D341Med (cell line): ENCODE measurements at places on chromosomes 12 and 14.

DNA sequence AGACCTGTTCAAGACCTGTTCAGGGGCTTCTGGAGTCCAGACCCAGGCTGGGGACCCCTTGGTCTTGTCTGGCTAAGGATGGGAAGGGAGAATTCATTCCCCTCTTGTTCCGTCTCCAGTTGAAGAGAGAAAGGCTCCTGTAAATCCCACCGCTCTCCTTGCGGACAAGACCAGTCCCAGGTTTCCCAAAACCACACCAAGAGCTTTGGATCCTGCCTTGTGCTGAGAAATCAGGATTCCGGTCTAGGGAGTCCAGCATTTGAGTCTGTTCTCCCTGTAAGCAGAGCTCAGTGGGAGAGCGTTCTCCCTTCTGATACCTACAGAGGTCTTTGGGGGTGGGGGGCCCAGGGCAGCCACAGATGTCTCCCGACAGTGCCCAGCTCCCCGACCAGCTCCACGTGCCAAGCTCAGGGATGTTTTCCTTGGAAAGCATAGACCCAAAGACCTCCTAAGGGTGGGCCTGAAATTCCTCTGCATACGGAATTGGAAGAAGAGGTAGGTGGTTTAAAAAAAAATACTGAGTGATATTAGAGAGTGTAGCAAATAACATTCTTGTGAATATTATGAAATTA is 1.9 kb downstream of the HOXC13 start:
- DNase-seq: no peak

GRCh38 chr12:95368931-95369330 is 105.0 kb upstream of the METAP2 start:
- DNase-seq: no peak

DNA sequence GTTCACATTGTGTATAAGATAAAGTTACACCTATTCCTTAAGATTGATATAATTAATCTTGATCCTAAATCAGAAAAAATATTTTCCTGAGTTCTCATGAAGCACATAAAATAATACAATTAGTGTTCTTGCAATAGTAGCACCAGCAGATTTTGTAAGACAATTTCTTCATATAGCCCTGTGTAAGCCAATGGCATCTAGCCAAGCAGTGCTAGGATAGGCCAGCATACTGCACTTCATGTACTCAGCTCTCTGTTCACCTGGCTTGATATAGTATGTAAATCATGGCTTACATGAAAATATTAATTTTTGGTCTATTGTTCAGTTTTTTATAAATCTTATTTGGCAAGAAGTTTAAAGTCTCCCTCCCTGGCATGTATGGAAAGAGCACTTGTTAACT is 1.9 kb downstream of the KLRF2 start:
- no peak for DNase-seq

DNA sequence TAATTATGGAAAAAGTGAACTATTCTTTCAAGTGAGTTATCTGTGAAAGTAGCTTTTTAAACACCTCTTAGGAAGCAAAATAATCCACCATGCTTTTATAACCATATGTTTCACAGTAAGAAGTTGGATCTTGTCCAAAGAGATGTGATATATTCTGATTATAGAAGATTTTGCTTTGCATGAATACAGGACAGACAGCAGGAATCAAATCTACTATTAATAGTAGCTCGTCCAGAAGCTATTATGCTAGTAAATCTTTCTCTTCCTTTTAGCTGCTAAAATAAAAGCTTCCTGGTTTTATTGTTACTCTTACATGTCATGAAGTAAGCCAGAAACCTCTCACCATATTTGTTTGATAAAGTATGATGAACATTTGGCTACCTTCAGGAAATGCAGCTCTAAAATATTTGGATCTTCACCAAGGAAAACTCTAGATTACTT is 257.0 kb downstream of the IPO8 start:
- no peak for DNase-seq

GRCh38 chr12:55681142-55682077 is 26.3 kb downstream of the ITGA7 start:
- peak; percentile 59 for DNase-seq

DNA sequence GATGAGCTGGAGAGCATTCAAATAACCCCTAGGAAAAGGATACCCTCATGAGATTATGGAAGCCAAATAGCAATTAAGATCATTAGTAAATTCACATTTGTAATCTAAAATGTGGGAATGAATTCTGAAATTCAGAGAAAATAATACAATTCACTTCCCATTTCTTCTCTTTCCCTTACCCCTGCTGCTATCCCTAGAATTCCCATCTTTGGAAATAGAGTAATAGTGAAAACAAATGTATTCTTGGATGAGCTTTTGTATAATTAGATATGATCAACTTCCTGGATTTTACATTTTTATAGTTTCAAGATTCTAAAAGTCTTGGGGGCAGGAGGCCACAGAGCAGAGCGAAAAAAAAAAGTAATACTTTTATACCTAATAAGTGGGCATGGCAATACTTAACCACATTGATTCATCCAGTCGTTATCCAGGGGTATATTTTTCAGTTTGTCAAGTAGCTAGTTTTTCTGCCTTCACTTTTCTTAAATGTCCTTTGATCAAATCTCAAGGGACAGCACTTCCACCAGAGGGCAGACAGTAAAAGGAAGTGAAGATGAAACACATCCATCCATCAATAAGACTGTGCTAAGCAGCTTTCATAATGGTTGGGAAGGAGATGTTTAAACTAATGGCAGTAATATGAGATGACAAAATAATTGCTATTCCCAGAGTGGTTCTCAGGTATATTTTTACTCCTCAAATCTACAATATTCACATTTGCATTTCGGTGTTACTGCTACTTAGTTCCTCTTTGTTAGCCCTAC is 401.3 kb downstream of the DIO2 start:
- no peak for DNase-seq

DNA sequence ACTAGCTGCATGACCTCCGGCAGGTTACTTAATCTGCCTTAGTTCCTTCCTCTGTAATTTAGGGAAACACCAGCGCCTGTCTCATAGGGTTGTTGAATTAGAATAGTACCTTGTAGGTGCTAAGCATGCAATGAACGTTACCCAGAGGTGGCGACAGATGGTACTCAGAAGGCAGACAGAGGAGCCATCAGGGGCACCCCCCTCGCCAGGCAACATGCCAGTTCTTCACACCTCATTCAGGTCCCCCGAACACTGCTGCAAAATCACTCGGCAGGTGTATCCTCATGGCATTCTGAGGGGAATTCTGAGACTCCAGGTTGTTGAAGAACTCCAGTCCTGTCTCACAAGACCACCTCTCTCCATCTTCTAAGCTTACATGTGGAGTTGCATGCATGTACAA is 10.1 kb downstream of the ISM2 start:
- no peak for DNase-seq

DNA sequence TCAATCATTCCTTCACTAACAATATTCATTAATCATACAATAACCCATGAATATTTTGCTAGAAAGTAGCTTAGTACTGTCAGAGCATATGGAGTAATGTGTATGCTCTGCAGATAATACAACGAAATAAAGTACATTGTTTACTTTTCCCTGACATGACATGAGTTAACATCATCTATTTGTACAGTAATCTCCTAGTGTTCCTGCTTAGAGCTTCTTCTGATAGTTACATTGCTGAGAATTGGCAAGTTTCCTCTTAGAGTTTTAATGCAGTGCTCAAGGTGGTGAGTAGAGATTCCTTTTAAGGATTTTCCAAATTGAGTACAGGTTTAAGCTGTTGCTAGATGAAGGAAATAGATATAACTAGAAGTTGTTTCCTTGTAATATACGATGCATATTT is 164.5 kb upstream of the NPAS3 start:
- no peak for DNase-seq

DNA sequence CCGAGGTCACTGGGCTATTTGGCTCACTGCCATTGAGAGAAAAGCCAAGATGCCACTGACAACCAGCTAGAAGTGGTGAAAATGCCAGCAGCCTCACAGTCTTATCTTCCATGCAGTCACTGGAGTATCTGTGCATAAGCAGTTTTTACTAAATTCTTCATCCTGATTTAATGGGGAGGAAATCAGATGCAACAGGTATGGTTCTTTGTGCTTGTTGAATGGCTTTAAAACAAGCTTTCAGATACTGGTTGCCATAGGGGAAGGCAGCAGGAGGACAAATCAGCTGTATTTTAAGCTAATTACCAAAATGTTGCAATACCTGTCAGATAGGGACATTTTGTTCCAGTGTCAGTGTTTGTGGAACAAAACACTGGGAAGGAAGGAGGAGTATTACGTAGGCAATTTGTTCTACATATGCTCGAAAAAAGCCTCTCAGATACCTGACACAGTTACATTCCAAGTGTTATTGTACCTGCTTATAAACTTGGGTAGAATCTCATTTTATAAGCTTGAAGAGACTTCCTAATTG is 54.1 kb upstream of the ARHGAP5 start:
- DNase-seq: no peak

DNA sequence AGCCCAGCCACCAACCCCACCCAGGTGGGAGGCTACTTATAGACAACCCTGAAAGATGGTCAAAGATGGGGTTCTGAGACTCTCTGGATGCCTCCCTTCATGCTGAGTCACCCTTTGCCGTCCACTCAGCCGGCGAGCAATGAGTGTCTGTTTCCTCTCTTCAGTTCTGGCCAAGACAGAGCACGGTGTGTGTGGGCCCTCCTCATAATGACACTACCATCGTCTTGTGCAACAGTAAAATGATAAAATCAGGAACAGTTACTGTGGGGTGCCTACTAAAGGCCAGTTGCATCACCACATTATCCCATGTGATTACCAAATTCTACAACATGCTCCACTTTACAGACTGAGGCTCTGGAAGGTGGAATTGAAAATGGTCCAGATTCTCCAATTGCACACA is 7.0 kb upstream of the BDKRB1 start:
- DNase-seq: no peak

GRCh38 chr12:76457010-76457409 is 102.6 kb downstream of the OSBPL8 start:
- DNase-seq: no peak

DNA sequence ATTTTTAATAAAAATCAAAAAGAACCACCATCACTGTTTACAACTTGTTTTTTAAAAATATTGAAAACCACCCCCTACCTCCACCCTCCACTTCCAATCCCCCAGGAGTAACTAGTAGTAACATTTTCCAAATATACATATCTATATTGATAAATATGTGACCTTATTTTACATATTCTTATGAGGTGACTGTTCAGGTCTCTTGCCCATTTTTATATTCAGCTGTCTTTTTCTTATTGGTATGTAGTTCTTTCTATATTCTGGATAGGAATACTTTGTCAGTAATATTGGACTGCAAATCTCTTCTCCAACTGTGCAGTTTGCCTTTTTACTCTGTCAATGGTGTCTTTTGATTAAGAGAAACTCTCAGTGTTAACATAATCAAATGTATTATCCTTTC is 59.0 kb upstream of the EIF5 start:
- no peak for DNase-seq

- DNase-seq: peak; percentile 94
Measured at GRCh38 chr12:124767066-124767821, 96.4 kb downstream of the SCARB1 start.

- DNase-seq: no peak
Measured at GRCh38 chr14:81709681-81710080, 176.0 kb upstream of the SEL1L start.

- no peak for DNase-seq
Measured at GRCh38 chr12:13257356-13257875, 60.9 kb downstream of the EMP1 start.

- DNase-seq: peak; percentile 50
Measured at GRCh38 chr14:67722293-67722692, 20.6 kb downstream of the RDH12 start.

- no peak for DNase-seq
Measured at GRCh38 chr14:81673930-81674329, 140.3 kb upstream of the SEL1L start.

DNA sequence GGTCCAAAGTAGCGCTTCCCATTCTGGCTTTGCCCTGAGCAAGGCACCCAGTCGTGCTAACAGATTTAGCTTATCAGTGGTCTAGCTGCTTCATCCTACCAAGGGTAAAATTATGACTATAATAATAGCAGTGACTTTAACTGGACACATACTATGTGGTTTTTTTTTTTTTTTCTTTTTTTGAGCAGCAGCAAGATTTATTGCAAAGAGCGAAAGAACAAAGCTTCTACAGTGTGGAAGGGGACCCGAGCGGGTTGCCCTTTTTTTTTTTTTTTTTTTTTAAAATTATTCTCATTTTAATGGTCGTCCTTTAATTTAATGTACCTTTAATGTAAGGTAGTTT is 505 bp downstream of the HELB start:
- no peak for DNase-seq

GRCh38 chr12:132376464-132376830 is 47.1 kb upstream of the GALNT9 start:
- no peak for DNase-seq

DNA sequence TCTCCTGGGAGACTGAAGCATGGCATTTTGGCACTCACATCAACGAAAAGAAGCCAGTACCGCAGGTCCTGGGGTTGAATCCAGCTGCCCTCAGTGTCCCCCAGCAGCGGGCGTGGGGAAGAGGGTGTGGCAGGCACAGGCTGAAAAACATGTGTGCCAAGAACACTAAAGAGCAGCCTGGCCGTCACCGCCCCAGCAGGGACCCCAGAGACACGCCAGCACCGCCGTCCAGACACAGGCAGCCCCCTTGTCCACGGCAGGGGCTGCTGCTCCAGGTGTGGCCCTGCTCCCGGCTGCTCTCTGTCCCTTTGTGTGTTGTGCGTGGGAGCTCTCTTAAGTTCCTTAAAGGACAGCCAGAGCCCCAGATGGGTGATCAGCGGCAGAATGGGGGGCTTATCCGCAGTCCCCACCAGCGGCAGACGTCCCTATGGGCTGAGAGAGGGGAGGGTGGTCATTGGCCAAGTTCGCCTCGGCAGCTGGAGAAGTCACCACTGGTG is 556 bp downstream of the PHETA1 start:
- DNase-seq: peak; percentile 58

GRCh38 chr12:126185025-126185424 is 1119.8 kb downstream of the AACS start:
- no peak for DNase-seq

- no peak for DNase-seq
Measured at GRCh38 chr14:74636424-74637177, 24.6 kb upstream of the LTBP2 start.

DNA sequence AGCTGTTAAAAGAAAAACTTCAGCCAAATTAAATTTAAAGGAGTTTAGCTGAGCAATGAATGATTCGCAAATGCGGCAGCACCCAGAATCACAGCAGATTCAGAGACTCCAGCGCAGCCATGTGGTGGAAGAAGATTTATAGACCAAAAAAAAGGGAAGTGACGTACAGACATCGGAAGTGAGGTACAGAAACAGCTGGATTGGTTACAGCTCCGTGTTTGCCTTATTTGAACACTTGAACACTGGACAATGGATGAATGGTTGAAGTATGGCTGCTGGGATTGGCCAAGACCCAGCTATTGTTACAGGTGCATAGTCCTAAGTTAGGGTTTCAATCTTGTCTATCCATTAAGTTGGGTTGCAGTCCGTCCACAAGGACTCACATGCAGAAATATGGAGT is 42.6 kb downstream of the GALNT8 start:
- no peak for DNase-seq

- no peak for DNase-seq
Measured at GRCh38 chr12:113057565-113058485, 1.3 kb downstream of the DTX1 start.

- DNase-seq: no peak
Measured at GRCh38 chr14:35215110-35215813, 76.9 kb upstream of the PSMA6 start.
